ENCODE measurements at places on chromosomes 16 and 17. TPM values are rescaled to one million over a fixed set of nuclear protein-coding genes. Genes with fewer than 3 reads are reported as not detected.

GRCh38 chr17:9315360-9315759, 260.3 kb downstream of the STX8 start:
- no peak for DNase-seq

GRCh38 chr17:9987779-9988585, 82.9 kb upstream of the RCVRN start:
- no peak for DNase-seq

The KRTAP9-4 gene
- total RNA-seq, result not detected

The RGS11 gene
- total RNA-seq, result 0.19 TPM

The FOXJ1 gene
- not detected for total RNA-seq

The C16orf92 gene
- total RNA-seq, result not detected

- DNase-seq, result no peak
Observed at GRCh38 chr17:13940858-13941665, 128.2 kb upstream of the COX10 start.

GRCh38 chr16:83835586-83836566, 28.1 kb downstream of the HSBP1 start:
- peak; percentile 88 for DNase-seq

- no peak for DNase-seq
Observed at GRCh38 chr17:9368631-9369030, 207.0 kb downstream of the STX8 start.

- DNase-seq, result no peak
Observed at GRCh38 chr17:73980517-73980916, 223.0 kb upstream of the RPL38 start.

DNA sequence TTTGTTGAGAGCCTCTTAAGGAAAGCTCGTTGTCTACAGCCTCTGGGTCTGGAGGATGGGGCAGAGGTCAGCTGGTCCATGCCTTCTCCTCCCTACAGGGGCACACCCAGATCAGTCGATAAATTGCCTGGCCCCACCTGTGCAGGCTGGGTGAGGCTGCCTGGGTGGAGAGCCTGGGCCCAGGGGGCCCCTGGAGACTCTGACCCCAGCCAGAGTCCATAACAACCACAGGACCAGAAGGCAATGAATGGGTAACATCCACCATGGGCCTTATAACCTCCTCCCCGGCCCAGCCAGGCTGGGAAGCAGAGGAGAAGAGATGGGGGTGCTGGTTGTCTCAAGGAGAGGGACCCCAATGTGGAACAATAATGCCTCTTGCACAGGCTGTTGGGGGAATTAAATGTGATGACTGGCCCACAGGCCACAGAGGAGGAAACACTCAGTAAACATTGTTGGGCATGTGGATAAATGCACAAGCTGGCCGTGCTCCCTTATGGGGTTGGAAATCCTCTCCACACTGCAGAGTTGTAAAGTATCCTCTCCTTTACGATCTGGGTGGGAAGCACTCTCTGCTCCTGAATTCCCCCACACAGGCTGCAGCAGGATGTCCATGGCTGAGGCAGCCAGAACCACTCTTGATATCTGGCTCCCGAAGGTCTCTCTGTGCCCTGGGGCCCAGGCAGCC, 56.7 kb upstream of the TOB1 start:
- no peak for DNase-seq

The INCA1 gene
- total RNA-seq, result 0.34 TPM

DNA sequence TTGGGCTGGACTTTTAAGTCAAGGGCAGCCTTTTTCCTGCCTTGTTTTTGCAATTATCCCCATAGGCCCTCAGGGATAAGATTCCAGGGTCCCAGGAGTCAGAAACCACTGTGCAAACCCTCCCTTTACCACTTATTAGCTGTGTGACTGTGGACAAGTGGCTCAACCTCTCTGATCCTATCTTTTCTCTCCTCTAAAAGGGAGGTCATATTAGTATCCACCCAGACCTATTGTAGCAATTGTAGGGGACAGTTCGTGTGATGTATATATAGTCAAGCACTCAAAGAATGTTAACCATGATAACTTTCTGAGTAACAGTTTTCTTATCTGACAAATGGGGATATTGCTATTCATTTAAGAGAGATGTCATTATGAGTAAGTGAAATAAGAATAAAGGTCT, 68.2 kb downstream of the IRX5 start:
- no peak for DNase-seq

GRCh38 chr17:76479515-76480060, 12.2 kb downstream of the AANAT start:
- DNase-seq, result no peak

GRCh38 chr16:14399378-14400284, 230.4 kb downstream of the PARN start:
- DNase-seq, result peak; percentile 49

DNA sequence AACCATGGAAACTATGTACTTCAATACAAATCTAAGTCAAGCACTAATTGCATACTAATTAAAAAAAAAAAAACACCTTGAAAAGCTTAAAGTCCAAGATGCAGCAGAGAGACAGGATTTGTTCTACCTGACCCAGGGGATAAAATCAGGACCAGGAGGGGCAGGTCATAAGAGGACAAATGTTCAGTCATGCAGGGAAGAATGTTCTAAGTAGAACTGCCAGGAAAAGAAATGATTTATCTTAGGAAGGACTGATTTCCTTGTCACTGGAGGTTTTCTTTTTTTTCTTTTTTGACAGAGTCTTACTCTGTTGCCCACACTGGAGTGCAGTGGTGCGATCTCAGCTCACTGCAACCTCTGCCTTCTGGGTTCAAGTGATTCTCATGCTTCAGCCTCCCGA, 9.1 kb upstream of the GHDC start:
- DNase-seq, result no peak

GRCh38 chr16:65534121-65534528, 412.3 kb upstream of the CDH11 start:
- DNase-seq, result no peak

DNA sequence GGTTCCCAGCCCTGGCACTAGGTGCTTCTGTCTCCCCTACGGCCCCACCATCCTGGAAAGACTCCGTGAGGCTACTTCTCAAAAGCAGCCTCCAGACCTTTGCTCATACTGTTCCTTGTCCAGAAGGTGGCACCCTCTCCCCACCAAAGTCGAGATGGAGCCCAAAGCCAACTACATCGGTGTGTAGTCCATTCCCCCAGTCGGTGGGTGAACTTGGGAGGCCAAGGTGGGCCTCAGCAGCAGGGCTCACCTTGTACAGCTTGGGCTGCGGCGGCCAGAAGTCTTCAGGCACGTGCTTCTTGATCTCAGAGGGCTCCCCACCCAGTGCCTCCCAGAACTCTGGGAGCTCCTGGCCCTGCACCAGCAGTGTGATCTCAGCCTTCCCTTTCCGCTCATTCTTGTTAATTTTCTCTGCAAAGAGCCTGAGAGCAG, 10.2 kb downstream of the FLII start:
- DNase-seq, result peak; percentile 91

DNA sequence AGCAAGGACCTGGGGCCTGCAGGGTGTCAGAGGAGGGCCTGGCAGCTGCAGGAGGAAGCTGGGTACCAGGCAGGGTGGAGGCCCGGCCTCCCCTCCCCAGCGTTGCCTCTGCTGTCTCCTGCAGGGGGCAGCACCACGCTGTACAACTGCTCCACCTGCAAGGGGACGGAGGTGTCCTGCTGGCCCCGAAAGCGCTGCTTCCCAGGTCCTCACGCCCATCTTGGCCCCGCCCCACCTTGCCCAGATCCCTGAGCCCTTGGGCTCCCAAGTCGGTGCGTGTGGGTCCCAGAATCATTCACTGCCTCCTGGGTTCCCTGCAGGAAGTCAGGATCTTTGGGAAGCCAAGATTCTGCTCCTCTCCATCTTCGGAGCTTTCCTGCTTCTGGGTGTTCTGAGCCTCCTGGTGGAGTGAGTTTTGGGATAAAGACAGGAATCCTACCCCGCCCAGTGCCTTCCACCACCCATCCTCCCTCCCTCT, 1.2 kb downstream of the TMEM95 start:
- DNase-seq, result peak; percentile 86

GRCh38 chr17:61026818-61027217, 349.2 kb downstream of the BCAS3 start:
- no peak for DNase-seq

The SLFN14 gene
- total RNA-seq, result not detected

The SARM1 gene
- 5.1 TPM for total RNA-seq

DNA sequence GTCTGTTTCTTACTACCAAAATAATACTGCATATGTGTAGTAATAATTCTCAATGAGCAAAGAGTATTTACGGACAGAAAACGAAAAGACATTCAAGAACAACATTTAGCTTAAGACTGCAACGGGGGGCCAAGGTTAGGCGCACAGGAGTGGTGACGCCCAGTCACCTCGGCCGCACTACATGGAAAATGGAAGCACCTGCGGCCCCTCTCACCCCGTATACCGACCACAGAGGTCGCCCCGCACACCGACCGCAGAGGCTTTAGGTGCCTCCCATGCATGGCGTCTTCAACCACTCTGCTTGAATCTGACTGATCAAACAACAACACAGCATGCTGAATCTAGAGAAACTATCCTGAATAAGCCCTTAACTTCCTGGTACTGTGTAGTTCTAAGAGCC, 26.4 kb downstream of the CCDC57 start:
- no peak for DNase-seq

The CACNA1H gene
- total RNA-seq, result 0.05 TPM

GRCh38 chr16:24440306-24440705, 99.1 kb upstream of the RBBP6 start:
- no peak for DNase-seq

DNA sequence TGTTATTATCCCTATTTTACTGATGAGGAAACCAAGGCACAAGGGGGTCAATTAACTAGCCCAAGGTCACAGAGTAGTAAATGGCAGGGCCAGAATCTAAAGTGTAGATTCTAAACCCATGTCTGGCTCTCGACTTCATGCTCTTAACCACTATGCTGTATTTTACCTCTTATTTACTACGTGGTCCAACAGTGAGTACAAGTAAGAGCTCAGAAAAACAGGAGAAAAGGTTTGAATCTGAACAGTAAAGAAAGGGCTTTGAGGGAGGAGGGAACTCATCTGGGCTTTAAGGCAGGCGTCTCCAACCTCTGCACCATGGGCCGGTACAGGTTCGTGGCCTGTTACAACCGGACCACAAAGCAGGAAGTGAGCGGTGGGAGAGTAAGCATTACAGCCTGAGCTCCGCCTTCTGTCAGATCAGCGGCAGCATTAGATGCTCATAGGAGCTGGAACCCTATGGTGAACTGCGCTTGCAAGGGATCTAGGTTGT, 62.9 kb downstream of the SMURF2 start:
- DNase-seq, result no peak

The TELO2 gene
- total RNA-seq, result 19.7 TPM

The CHD9NB gene
- 1.9 TPM for total RNA-seq

GRCh38 chr17:48295362-48296288, 134.4 kb downstream of the SKAP1 start:
- DNase-seq, result peak; percentile 79

The CCDC40 gene
- 1.4 TPM for total RNA-seq

GRCh38 chr17:40089077-40089895, 11.1 kb downstream of the NR1D1 start:
- no peak for DNase-seq

GRCh38 chr16:54503856-54504219, 217.3 kb upstream of the IRX3 start:
- no peak for DNase-seq

- no peak for DNase-seq
Observed at GRCh38 chr16:86573215-86573614, 5.1 kb upstream of the FOXL1 start.

GRCh38 chr17:78488867-78489634, 88.1 kb downstream of the DNAH17 start:
- no peak for DNase-seq

DNA sequence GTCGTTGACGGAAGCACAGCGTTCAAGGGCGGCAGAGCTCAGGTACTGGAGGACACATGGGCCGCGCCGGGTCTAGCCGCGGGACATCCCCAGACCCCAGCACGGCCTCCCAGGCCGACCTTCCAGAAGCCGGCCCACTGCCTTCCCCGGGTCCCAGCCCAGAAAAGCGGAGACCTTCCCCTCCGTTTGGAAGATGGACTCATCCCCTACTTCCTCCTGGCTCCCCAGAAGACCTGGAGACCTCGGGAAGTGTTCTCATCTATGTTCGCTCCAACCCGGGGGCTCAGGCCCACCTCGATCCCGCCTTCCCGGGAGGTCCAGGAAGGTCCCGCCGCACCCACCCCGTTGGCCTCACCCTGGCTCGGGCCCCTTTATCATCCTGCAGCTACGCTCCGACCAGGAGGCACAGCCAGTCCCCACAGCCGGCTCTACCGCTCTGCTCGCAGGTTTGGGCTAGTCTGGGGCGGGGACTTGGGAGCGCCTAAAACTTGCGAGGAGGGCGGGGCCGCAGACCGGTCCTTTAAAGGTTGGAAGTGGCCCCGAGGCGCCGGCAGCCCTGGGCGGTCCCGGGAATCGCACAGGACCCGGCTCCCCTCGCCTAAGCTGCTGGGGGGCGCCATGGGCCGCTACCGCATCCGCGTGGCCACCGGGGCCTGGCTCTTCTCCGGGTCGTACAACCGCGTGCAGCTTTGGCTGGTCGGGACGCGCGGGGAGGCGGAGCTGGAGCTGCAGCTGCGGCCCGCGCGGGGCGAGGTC, at the start of gene ALOX12:
Gene ALOX12, plus strand, starts transcription at position 550 of the 756 bp plus-strand sequence. Its CDS starts 69 bp downstream, at position 619.
- no peak for DNase-seq

- no peak for DNase-seq
Observed at GRCh38 chr17:273981-274832, 78.4 kb downstream of the RPH3AL start.

- no peak for DNase-seq
Observed at GRCh38 chr17:8072729-8073461, 14.6 kb downstream of the ALOX12B start.

The CCL4 gene
- not detected for total RNA-seq

DNA sequence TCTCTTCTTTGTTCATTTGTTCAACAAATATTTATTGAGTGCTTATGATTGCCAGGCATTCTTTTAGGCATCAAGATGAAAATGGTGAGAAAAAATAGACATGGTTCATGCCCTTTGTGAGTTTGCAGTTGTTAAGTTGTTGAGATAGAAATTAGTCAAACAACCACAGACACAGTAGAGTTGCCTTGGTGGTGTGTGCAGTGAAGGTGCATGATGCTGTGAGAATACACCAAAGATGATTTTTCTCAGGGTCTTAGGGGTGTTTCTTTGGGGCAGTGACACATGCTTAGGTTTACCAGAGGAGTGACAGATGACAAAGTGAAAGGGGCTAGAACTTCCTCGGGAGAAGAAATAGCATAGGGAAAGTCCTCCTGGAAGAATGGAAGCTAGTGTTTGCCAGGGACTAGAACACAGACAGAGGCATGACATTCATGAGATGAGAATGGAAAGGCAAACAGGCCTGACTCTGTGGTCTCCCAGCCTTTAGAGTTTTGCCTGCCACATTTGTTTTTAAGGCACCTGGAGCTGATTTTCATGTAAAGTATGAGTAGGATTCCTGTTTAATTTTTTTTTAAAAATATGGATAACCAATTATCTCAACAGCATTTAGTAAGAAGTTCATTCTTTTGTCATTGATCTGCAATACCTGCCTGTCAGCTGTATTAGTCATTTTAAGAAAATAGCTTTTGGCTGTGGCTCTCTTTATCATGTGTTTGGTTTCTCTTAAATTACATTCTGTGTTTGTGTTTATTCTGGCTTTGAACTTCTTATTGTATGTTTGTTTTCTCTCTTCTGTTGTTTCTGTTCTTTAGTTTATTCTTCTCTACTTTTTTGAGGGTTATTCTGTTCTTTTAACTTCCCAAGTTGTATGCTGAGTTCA, 36.6 kb downstream of the CYLD start:
- no peak for DNase-seq

- peak; percentile 21 for DNase-seq
Observed at GRCh38 chr17:17822189-17822588, 14.6 kb downstream of the SREBF1 start.

The ITGAX gene
- 0.34 TPM for total RNA-seq

- DNase-seq, result peak; percentile 44
Observed at GRCh38 chr17:44314869-44315661, 6.7 kb downstream of the RUNDC3A start.
